Fibroblast of the aortic adventitia (primary cell): ENCODE measurements at places on chromosomes 7 and 10. TPM values are rescaled to one million over a fixed set of nuclear protein-coding genes. Genes with fewer than 3 reads are reported as not detected.

DNA sequence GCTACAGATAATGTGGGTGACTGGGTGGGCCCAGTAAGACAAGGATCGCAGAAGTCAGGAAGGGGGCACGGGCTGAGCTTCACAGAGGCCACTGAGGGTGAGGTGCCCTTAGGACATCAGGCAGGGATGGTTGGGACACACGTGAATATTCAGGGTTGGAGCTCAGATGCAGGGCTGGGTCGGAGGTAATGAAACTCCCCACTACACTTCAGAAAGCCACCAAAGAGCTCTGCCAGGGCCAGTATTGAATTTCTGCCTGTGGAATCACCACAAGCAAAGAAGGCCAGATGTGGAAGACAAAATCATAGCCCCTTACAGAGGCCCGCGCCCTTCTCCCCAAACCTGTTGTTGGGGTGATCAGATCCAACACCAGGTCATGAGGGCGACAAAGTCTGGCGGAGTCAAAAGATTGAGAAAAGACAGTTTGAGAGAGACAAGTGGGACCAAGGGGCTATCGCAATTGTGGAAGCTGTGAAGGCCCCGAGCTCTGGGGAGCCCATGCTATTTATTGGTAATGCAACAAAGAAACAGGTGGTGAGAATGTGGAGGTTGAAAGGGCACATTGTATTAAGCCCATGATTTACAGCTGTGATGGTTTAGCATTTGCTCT lies 42.4 kb downstream of the STRA8 start:
- no peak for DNase-seq

Gene BAG3
- total RNA-seq: 7.8 and 19.2 TPM in 2 replicates

Gene RELN
- 7.5 and 88.7 TPM in 2 replicates for total RNA-seq

GRCh38 chr10:88343761-88344484 lies 239.2 kb downstream of the RNLS start:
- peak; percentile 65 for DNase-seq

GRCh38 chr7:129803546-129804081 lies 149.1 kb downstream of the UBE2H start:
- DNase-seq: no peak

Gene AHCYL2
- 12.1 and 20.3 TPM in 2 replicates for total RNA-seq

DNA sequence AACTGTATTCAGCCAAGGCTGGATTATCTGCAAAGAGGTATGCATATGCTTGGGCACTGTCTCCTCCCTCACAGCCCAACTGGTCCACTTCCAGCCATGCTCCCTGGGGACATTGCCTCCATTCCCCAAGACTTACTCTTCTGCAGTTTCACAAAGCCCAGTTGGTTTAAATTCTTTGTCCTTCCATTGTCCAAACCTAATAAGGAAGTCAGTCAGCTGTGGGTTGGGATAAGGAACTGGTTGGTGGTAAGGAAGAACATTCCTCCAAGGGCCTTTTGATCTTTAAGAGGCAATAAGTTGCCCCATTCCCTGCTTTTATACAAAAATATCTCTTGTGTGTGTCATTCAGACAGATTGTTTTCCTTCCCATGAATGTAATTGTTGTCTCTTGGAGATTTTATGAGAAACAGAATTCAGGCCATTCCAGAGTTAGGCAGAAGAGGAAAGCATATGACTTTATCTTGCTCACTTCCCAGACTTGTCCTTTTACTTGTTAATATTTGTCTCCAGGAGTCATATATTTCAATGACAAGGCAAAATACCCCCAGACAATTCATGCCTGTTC lies 673.7 kb downstream of the SUGCT start:
- peak; percentile 100 for DNase-seq

Gene SPDYE8
- total RNA-seq: not detected in 2 replicates

GRCh38 chr7:13774976-13775375 lies 214.5 kb downstream of the ETV1 start:
- DNase-seq: no peak

DNA sequence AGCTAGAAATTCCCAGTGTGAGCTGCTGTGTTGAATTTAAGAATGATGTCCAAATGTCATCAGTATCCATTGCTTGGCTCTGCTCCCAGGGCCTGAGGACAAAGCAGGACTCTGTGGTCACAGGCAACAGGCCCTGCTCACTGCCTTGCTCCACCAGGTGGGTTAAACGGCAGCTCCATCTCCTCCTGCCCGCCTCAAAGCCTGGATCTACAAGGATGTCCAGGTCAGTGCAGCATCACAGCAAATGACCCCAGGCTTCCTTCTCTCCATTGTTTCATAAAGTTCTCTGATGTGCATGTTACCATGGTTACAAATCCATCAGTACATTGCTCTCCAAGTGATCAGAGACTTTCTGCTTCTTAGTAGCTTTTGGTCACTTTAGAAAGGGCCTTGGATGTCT lies 322.0 kb upstream of the ZNF32 start:
- DNase-seq: no peak

DNA sequence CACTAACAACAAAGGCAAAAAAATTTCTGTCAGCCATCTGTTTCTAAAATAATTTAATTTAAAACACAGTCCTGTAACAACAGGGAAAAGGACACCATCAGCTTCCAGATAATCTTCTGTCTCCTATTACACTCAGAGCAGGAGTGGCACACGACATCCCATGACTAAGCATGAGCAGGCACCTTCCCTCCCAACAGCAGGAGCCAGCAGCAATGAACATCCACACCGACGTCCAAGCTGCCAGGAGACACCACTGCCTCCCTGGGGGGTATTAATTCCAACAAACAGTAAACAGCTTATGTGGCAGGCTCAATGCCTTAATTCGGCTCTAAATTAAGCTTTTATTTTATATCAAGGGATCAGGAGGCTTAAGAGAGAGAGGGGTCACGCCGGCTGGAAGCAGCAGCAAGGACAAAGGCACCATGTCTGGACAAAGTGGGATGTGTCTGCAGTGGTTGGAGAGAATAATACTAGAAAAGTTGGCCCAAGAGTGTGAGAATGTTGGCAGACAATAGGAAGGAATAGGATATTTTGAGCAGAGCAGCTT lies 45.7 kb downstream of the KIAA1549 start:
- DNase-seq: peak; percentile 81

GRCh38 chr7:36405409-36405803 lies 15.7 kb downstream of the ANLN start:
- no peak for DNase-seq

- DNase-seq: no peak
Observed at GRCh38 chr10:132834311-132834761, 48.4 kb upstream of the NKX6-2 start.

DNA sequence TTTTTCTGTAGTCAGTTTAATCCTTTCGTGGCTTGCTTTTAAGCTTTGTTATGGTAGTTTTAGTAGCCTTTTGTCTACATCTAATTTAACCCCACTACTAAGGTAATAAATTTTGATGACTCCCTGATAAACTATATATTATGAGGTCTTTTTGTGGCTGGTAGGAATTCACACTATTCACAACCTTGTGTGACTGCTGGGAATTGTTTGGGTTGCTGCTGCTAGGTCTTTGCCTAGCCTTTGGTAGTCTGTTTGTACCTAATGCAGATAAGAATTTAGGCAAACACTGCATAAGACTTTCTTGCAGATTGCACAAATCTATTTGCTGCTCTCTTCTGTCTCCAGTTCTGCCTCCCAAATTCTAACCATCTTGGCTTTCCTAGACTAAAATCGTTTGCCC lies 58.3 kb downstream of the SHOC2 start:
- DNase-seq: peak; percentile 74

DNA sequence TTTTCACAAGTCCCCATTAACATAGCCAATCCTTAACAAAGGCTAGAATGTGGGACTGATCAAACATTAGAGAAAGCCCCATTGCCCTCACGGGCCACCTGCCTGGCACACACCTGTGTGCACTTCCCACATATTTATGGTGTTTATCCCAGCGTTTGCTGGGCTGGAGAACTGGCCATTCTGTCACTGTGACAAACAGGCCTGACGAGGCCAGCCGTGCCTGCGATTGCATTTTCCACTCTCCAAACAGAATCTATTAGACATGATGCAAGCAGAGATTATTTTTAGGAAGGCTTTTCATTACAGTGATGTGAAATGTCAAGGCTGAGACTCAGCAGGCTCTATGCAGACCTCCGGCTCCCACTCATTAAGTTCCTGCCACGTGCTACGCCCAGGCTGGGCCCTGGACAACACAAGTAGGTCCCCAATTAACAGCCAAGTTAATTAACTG lies 20.4 kb downstream of the PTPRN2 start:
- DNase-seq: no peak

GRCh38 chr10:86673827-86674581 lies 5.7 kb downstream of the LDB3 start:
- DNase-seq: no peak

DNA sequence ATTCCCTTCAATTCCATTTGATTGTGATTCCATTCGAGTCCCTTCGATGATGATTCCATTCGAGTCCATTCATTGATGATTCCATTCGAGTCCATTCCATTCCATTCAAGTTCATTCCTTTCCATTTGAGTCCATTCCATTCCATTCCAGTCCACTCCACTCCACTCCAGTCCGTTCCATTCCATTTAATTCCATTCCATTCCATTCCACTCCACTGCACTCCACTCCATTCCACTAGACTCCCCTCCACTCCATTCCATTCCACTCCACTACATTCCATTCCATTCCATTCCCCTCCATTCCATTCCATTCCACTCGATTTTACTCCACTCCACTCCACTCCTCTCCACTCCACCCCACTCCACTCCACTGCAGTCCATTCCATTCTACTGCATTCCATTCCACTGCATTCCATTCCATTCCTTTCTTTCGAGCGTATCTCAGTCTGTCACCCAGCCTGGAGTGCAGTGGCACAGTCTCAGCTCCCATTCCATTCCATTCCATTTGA lies 115.7 kb downstream of the ZNF92 start:
- no peak for DNase-seq

DNA sequence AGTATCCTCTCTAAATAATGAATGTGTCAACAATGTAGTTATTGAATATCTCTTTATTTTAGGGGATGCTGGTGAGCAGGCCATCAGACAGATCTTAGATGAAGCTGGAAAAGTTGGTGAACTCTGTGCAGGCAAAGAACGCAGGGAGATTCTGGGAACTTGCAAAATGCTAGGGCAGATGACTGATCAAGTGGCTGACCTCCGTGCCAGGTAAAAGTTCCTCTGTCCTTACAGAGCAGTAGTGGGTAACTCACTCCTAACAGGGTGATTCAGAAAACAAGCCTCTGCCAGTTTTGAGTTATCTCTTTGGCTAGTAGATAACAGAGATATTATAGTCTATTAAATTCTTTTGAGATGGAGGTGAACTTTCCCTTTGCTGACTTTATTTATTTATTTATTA lies 67.3 kb downstream of the AP3M1 start:
- no peak for DNase-seq

GRCh38 chr10:61063034-61063433 lies 119.0 kb upstream of the RHOBTB1 start:
- DNase-seq: peak; percentile 47

Gene FANK1
- total RNA-seq: 2.3 and 20.4 TPM in 2 replicates

DNA sequence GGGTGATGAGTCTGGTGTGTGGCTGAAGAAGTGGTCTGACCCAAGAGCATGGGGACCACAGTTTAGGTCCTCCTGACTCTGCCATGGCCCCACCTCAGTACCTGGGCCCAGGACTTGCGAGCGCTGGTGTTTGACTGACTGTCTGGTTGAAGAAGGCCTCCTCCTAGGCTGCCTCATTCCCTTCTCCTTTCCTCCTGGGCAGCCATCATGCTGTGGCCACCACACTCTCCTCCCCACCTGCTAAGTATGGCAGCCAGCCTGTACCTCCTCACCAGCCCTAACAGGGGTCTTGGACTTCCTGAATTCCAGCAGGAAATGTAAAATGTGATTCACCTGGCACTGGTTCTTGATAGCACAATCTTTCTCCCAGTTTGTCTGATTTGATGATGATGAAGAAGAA lies 156.8 kb upstream of the GPR26 start:
- no peak for DNase-seq

DNA sequence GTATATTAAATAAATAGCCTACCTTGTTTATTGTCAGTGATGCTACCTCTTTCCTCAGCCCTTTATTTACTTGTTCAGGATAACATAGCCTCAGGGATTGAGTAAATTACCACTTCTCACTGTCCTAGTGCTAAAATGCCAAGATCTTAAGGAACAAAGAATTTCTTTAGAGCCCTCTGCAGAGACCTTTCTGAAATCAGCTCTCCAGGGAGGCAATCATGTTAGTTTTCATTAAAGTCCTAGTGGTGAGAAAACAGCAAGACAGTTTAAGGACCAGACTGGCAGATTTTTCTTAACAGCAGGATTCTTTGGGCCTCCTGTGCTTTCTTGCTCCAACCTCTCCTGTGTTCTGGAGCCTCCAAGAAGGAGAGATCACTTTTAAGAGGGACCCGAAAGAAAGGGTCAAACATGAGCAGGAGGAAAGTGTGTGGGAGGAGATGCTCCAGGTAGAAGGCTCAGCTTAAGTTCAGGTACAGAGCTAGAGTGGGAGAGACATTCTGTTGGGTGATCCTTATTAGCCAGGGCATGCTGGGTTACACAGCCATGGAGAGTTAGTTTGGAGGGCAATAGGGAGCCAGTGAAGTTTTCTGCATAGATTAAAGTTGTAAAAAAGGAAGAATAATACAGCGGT lies 1.2 kb upstream of the PLCE1 start:
- no peak for DNase-seq

DNA sequence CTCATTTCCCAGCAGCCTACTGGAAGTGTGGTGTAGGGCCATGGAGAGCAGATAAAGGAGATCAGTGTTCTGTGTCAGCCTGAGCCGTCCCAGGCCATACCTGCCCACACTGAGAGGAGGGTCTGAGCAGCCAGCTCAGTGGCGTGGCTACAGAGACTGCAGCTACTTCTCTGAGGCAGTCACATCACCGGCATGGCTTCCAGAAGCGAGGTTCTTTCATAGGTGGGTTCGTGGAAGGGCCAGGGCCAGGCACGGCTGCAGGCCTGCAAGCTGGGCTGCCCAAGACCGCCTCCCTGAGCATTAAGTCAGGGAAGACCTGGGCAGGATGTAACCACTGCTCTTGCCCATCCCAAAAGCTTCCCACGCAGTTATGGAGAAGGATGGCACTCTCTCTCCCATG lies 34.9 kb downstream of the LDB3 start:
- DNase-seq: no peak

DNA sequence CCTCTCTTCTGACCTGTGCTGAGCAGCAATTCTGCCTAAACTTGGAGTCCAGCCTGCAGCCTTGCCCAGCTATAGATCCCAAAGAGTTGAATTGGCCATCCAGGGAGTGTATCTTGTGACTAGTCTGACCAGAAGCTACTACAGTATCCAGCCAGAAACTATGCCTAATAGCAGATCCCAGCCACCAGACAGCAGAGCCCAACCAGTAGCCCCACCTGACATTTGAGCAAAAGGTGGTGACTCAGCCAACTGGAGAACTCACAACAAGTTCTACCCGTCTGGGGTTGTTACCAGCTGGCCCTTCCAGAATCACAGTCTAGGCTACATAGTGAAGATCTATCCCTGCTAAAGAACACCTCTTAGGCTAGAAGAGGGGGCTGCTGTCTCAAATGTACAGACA lies 315.0 kb downstream of the CRPPA start:
- no peak for DNase-seq

Gene DOCK1
- 69.7 and 75.2 TPM in 2 replicates for total RNA-seq

Gene OPALIN
- total RNA-seq: not detected in 2 replicates

- DNase-seq: no peak
Observed at GRCh38 chr10:103556383-103557007, 63.0 kb downstream of the NEURL1 start.

GRCh38 chr10:12852687-12853086 lies 148.8 kb downstream of the CCDC3 start:
- peak; percentile 14 for DNase-seq
